NCI-H510A treated with DMSO at 0.1 percent for 48 hours (cell line): ENCODE measurements at places on chromosomes 1 and 21.

- DNase-seq = no peak
Measured at GRCh38 chr1:7862211-7863060, 9.6 kb upstream of the UTS2 start.

GRCh38 chr1:245279346-245279745 is 124.6 kb downstream of the KIF26B start:
- DNase-seq = no peak

DNA sequence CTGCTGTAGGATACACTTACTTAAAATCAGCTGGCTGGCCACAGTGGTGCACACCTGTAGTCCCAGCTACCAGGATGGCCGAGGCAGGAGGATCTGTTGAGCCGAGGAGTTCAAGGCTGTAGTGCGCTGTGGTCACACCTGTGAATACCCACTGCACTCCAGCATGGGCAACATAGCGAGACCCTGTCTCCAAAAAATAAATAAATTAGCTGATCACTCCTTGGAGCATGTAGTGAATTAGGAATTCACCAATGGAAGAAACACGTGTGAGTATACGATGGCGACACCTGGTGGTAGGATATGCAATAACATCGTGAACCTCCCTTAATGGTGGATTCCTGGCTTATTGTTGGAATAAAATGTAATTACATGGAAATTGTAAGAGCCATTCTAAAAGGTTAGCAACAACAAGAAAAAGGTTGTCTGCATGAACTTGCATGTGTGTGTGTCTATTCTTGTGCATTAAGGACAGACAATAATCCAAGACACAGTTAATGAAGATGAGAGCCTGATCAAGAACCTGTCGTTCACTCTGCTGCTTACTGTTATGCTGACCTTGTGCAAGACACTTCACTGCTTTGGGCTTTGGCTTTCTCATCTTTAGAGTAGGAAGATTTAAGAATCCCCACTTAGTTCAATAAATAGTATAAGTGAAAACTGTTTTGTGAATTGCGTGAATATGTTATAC is 38.6 kb upstream of the COX20 start:
- peak; percentile 26 for DNase-seq

DNA sequence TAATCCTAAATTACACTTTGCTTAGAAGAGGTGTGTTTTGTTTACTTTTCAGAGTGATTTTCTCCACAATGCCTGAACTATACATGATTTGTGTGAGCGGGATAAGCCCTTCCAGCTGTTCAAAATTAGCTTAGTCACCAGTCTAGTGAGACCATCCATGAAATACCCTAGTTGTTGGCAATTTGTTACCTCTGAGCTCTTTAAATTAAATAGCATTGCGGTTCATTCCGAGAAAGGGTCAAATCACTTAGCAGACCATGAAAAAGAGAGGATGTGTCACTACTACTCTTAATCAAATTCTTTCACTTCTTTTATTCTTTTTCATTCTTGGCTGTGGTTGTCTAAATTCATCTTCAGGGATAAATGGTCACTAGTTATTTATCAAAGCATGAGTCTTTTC is 11.9 kb upstream of the VAV3 start:
- no peak for DNase-seq

DNA sequence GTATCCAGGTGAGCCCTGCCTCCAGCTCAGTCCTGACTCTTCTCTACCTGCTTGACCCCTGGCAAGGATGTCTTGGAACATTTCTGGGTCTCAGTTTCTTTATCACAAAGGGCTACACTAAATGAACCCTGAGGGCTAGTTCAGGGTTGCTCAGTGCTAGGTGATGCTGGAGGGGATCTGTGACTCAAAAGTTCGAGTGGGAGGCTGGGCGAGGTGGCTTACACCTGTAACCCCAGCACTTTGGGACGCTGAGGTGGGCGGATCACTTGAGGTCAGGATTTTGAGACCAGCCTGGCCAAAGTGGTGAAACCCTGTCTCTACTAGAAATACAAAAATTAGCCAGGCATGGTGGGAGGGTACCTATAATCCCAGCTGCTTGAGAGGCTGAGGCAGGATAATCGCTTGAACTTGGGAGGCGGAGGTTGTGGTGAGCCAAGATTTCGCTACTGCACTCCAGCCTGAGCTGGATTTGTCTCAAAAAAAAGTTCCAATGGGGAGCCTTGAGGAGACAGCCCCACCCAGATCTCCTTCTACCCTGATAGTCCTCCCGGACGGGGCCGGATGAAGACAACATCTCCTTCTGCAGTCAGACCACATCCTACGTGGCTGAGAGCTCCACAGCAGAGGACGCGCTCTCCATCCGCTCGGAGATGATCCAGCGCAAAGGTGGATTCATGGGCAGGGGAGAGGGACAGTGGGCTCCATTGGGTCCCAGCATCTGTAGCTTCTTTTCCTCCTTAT is 48.9 kb downstream of the YARS1 start:
- no peak for DNase-seq

- no peak for DNase-seq
Measured at GRCh38 chr21:27129215-27129614, 162.3 kb upstream of the ADAMTS5 start.

GRCh38 chr1:215104283-215104682 is 21.7 kb downstream of the KCNK2 start:
- DNase-seq = no peak

DNA sequence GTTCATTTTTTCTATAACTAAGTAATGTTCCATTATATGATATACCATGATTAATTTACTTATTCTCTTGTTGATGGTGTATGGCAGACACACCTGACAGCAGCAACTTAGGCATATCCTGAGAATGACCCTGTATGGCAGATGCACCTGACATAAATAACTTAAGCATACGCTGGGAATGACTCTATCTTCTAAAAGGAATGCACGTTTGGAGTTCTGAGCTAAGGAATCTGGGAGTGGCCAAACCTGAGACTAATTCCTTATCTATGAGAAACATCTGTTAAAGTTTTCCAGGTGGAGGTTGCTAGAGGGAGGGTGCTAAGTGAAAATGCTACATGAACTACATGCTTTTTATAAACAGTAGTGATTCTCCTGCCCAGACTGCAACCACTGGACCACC is 96.7 kb upstream of the RGS18 start:
- no peak for DNase-seq

DNA sequence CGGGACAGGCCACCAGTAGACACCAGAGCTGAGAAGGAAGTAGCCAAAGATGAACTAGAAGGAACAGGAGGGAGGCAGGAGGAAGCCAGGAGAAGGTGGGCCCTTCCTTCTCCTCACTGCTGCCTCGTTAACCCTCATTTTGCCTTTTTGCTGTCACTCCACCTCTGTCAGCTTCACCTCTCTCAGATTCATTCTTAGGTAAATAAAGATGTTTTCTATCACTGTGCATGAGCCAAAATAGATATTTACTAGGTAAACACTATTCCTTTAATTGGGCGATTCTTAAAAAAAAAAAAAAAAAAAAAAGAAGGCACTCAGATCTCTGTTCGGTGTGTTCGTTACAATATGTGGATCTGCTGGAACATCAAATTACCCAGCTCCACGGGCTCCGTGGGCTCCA is 112.3 kb downstream of the GLUL start:
- DNase-seq = no peak

GRCh38 chr1:39416609-39417008 is 74.8 kb upstream of the BMP8A start:
- DNase-seq = no peak

DNA sequence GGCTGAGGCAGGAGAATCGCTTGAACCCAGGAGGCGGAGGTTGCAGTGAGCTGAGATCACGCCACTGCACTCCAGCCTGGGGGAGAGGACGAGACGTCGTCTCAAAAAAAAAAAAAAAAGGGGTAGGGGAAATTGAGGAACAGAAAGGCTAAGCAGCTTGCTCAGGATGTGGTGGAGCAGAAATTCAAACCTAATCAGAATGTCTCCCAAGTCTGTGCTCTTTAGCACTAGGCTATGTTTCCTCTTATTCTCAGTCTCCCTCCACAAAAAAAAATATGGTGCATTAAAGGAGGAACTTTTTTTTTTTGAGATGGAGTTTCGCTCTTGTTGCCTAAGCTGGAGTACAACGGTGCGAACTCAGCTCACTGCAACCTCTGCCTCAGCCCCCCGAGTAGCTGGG is 114.2 kb downstream of the SLC16A1 start:
- no peak for DNase-seq

DNA sequence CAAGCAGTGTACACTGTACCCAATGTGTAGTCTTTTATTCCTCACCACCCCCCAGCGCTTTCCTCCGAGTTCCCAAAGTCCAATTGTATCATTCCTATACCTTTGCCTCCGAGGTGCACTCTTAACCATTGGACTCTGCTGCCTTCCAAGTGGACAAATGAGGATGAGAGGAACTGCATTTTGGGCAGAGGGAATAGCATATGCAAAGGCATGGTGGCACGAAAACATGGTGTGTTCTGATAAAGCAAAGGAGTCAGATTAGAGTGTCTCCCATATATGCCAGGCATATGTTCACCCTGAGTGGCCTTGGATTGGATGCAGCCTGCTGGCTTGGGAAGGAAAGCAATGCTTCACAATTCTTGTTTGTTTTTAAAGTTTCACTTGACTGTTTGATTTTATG is 25.5 kb downstream of the FGGY start:
- DNase-seq = no peak

DNA sequence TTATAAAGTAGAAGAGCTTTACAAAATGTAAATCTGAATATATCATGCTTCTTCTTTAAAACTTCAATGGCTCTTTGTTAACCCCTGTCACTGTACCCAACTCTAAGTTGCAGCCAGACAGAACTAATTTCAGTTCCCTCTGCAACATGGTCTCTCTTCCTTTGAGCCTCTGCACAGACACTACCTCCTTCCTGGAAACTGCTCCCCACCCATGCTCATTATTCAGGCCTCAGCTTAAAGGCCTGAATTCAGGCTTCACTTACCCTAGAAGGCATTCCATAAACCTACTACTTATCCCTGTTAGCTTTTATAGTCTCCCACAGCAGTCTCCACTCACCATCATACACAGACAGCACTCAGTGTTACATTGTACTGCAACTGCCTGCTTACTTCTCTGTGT is 2.6 kb upstream of the EEIG2 start:
- DNase-seq = no peak

DNA sequence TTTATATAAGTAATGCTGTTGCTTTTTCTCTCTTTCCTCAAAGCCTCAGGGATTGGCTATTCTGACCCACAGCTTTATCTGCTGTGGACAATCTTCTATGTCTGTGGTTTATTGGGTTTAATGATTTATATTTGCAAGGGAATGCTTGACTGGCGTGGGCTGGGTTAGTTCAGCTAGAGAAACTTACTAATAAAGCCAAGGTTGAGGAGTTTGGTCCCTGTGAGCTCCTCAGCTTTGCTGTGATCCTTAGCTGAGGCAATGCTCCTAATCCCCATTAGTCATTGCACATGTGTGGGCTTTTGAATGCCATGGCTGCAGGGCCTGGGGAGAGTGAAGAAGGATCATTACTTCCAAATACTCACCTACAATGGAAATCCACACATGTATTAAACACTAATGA is 179.3 kb downstream of the ZNF326 start:
- DNase-seq = no peak

DNA sequence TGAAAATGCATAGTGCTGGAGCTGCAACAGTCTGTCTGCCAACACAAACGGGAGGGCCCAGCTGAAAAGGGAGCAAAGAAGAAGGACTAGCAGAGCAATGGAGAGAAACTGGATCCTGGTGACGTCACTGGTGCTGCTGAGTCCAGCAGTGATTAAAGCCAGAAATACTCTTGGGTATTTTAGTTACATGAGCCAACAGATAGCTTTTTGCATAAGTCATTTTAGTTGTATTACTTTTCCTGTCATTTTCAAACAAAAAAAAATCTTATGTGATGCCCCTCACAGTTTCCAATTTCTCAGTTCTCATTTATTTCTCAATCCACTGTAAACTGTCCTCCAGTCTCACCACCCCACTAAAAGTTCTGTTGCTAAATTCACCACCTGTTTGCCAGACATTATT is 38.7 kb upstream of the NEK7 start:
- DNase-seq = no peak

DNA sequence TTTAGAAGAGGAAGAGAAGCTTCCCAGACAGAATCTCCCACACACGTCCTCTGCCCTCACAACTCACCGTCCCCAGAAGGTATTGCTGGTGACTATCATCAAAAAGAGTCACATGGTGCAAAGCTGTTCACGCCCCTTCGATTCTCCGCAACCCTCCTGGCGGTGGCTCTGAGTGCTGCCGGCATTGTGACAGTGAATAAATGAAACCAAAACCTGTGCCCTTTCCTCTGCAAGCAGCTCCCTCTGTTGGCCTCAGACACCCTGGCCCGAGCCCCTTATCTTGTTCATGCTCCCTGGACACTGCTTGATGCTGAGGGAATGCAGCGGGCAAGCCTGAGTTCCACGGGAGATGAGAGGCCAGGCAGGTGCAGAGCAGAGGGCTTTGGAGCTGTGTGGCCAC is 510.3 kb downstream of the NPHP4 start:
- no peak for DNase-seq

DNA sequence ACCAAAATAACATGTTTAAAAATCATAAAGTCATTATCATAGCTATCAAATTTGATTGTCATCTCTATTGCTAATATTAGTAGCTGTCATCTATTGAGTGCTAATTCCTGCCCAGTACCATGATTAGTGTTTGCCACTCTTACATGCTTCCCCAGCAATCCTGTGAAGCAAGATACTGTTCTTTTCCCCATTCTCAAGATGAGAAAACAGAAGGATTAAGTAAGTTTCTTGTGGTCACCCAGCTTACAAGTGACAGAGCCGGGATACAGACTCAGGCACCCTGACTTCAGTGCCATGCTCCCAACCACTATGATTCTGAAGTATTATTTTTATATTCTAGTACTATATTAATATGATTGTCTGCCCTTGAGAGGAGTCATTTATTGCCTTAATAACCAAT is 36.5 kb downstream of the LRRC8C start:
- no peak for DNase-seq

DNA sequence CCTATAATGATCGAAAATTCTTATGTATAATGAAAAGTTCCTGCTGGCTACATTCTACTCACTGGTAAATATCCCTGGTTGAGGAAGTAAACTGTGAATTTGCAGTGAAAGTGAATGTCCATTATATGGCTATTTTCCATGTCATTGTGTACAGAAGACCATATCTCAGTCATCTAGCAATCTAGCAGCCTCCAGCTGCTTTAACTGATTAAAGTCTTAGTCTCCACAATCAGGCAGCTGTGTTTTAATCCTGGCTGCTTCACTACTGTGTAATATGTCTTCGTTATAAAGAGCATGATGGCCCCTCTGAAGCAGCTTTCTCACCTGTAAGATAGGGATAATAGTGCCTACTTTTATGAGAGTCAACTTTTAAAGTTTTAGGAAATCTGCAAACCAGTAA is 11.4 kb downstream of the CLCA2 start:
- DNase-seq = no peak

- DNase-seq = no peak
Measured at GRCh38 chr1:4128616-4129015, 228.5 kb upstream of the C1orf174 start.

DNA sequence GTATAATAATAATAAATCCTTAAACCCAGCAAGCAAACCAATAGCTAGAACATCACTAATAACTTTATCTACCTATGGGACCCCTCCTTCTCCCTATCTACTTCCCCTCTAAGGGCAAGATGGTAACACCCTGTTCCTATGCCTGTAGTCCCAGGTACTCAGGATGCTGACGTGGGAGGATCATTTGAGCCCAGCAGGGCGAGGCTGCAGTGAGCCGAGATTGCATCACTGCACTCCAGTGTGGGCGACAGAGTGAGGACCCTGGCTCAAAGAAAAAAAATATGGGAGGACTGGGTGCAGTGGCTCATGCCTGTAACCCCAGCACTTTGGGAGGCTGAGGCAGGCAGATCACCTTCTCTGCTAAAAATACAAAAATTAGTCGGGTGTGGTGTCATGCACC is 143.1 kb upstream of the SLC45A1 start:
- DNase-seq = peak; percentile 86
